Hematopoietic multipotent progenitor cell treated with erythropoietin and hydrocortisone succinate and interleukin-3 and kit ligand, for 6 days (in vitro differentiated cells): ENCODE measurements at places on chromosomes 5 and 9.

- DNase-seq = peak; percentile 16
These were observed 213.1 kb downstream of the RFK start for GRCh38 chr9:76181020-76181641.

DNA sequence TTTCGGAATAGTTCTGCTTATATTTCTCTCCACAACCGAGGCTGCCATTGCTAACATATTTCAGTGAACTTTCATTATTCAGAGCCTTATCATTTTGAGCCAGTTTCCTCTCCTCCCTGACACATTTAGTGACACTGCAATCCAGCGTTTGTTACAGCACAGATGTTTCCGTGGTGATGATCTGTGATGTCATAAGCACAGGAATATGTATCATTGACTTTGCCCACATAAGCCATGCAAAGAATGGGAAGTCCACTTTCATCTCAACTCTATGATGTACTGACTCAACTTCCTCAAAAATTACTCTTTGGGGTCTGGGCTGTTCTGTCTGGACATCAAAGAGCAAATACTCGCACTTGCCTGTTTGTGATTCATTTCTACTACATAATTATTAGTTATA is 291.8 kb downstream of the EBF1 start:
- DNase-seq = peak; percentile 69

- DNase-seq = peak; percentile 9
These were observed 39.3 kb downstream of the RAI14 start for GRCh38 chr5:34695275-34696027.

DNA sequence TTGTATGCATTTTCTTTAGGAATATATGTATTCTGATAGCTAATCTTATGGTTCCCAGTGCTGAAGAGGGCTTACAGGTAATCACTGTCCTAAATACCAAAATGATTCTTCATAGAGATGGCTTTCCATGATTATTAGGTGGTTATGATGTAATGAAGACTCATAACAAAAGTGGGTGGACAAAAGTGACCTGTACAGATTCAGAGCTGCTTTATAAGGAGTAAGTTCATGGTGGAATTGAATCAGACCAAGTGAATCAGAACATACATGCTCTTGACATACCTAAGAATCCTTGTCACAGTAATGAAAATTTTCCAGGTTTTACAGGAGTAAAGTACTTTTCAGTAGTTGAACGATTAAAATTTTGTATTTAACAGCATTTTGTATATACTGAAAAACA is 105.6 kb downstream of the NIPBL start:
- DNase-seq = no peak

DNA sequence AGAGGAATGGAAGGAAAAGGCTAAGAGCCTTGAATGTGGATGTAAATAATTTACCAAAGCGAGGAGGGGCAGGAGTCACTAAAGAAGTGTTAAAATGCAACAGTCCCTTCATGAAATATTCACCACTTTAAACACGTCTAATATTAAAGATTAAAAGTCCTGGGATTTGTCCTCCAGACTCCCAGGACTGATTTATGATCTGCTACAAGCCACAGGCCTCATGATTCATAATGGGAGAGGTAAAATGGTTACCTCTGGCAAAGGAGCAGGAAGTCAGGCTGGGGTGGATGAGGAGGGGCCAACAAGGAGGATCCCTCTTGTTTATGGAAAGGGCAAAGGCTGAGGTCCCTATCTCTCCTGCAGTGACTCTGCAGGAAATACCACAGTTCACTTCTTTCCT is 292.4 kb downstream of the TRIM32 start:
- DNase-seq = no peak

- no peak for DNase-seq
These were observed 28.7 kb downstream of the CCT5 start for GRCh38 chr5:10278658-10279279.

DNA sequence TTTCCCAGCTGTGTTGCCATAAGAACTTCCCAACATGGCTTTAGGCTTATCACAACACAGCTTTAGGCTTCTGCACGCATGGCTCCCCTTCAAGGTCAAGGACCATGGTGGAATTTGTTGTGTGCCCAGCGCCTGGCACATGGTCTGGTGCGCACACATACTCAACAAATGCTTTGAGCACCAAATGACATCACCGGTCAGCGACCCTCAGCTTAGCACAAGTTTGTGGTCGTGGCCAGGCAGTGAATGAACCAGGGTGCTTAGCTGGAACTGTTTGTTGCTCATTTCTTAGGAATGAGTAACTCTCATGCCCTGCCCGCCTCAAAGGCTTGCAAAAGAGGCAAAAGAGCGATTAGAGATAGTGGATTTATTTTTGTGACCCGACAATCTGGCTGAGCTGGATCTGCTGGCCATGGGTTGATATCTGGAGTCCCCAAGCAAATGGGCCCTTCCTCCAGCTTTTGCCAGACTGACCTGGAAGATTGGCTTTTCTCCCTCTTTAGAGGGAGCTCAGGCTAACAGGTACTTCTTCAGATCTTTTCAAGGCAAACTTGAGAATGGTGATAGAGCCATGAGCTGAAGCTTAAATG is 58.9 kb downstream of the DAP start:
- DNase-seq = peak; percentile 32

- DNase-seq = no peak
These were observed 61.0 kb downstream of the INVS start for GRCh38 chr9:100160021-100160420.

DNA sequence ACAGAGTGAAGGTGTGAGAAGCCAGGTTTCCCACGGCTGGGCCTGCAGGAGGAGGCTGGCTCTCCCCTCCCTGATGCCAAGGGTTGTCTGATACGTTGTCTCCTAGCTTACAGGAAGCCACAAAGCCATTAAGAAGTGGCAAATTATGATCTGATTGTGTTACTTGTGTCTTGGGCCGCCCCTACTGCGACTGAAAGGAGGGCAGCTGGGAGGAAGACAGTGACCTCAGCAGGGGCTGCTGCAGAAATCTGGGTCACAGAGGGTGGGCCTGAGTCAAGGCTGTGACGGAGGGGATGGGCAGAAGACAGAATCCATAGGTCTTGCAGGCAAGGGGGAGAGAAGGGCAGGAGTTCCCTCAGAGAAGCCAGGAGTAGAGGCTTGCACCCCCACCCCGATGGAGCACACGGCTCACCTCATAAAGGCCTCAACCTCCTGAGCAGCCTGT is 145.0 kb downstream of the FSTL4 start:
- DNase-seq = peak; percentile 37

DNA sequence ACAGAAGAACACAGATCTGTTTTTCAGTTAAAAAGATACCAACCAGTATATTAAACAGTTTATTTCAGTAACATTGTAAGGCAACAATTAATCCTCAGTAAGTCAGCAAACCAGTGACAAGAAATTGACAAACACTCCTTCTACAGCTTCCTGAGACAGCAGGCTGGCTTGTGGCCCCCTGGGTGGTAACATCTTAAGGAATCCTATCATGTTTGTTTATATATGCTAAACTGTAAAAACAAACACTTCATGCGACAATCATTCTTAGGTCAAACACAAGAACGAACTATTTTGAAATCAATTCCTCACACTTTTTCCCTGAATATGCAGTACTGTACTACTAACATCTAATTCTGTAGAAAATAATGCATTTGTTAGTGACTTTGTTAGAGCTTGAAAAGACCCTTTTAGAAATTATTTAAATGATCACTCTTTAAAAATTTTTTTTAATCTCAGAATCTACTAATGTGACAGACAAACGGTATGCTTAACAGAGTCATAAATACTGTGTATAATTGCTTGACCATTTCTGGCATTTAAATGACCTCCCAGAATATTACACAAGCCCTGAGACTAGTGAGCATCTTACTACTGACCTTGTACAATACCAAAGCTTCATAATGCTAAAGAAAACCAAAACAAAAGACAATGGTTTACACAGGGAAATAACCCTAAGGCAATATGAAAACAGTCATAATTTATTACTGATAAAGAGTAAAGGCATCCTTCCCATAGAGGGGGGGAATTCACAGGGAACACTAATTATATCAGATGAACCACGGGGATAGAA is 48.2 kb downstream of the ERMP1 start:
- DNase-seq = no peak

- no peak for DNase-seq
These were observed 160.9 kb upstream of the LHFPL2 start for GRCh38 chr5:78809444-78809843.

DNA sequence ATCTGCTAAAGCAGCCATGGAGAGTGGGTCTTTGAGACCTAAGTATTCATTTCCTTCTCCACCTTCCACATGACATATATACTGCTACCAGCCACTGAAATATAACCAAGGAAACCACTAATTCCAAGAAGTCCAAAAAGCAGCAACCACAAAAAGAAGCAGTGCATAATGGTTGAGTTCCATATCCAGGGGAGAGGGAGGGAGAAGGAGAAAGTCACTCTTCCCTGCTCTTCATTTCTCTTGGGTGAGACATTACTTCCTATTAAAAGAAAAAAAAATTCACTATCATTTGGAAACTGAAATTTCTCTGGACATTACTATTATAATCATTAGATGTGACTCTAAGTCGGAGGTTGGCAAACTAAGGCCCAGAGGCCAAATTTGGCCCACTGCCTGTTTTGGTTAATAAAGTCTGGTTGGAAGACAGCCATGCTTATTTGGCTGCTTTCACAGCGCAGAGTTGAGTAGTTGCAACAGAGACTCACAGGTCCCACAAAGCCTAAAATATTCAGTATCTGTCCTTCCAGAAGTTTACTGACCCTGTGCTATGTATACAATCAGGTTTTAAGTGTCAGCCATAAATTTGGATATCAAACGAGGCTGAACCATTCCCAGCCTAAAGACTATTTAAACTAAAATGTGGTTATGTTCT is 168.6 kb downstream of the MPDZ start:
- DNase-seq = no peak

DNA sequence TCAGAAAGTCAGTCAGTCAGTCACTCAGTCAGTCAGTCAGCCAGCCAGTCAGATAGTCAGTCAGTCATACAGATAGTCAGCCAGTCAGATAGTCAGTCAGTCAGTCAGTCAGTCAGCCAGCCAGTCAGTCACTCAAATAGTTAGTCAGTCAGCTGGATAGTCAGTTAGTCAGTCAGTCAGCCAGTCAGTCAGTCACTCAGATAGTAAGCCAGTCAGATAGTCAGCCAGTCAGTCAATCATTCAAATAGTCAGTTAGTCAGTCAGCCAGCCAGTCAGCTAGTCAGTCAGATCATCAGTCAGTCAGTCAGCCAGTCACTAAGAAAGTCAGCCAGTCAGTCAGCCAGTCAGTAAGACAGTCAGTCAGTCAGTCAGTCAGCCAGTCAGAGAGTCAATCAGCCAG is 477.1 kb downstream of the AGTPBP1 start:
- no peak for DNase-seq

DNA sequence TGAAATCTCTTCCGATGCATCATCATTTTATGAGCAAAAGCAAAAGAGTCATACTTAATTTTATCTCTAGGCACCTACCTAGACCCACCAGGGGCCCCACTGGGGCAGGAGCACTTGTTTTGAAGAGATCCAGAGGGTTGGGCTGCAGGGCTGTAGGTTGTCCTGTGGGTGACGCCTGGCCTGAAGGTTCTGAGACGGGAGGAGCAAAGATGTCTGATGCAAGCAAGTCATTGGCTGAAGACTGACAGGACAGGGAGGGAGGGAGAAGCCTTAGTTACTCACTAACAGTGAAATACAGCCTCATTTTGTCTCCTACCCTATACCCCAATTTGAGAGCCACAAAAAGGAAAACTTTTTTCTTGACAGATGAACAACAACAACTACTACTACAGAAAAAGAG is 17.1 kb upstream of the C9 start:
- no peak for DNase-seq
